NCI-H1417 treated with DMSO at 0.1 percent for 48 hours (cell line): ENCODE measurements at places on chromosomes 1 and 21.
A peak's percentile ranks its signal among the peaks of the same experiment; 100 is the strongest.

GRCh38 chr1:151542710-151543129 is 2.6 kb downstream of the TUFT1 start:
- no peak for DNase-seq

GRCh38 chr1:119966020-119966419 is 69.7 kb upstream of the ADAM30 start:
- DNase-seq: no peak

DNA sequence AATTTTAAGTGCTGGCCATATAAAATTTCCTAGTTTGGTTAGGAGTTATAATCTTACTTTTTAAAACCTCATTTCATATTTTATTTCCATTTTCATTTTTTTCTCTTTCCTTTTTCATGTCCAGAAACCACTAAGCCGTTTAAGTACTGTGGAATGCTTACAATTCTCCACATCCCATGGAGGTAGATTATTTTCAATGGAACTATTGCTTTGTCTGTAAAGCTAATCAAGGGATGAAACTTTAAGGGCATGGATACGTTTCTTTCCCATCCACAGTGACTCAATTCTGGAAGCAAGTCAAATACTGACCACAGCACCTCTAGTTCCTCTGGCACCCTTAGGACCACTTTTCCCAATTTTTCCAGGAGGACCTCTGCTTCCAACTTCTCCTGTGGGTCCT is 139.1 kb upstream of the ZNHIT6 start:
- DNase-seq: no peak

DNA sequence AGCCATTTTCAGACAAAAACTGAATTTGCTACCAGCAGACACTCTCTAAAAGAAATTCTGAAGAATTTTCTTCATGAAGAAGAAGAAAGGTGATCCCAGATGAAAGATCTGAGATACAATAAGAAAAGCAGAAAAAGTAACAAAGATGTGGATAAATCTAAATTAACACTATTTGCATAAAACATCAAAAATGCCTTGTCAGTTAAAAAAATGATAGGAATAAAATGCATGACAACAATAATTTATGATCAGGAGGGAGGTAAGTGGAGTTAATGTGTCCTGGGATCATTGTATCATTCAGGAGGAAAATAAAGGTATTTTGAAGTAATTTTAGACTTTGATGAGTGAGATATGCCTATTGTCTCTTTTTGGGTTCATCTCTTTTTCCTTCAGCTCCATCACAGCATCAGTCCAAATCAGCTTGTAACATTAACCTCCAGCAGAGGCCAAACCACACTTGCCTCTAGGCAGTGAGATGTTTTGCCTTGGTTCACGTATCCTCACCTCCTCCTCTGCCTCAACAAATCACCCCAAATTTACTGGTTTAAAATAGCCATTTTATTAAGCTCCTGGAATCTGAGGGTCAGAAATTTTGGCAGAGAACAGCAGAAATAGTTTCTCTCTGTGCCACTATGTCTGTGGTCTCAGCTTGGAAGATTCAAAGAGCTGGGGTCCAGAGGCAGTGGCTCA is 76.9 kb upstream of the HIVEP3 start:
- DNase-seq: no peak

GRCh38 chr1:203288400-203288799 is 16.9 kb upstream of the BTG2 start:
- peak; percentile 38 for DNase-seq

DNA sequence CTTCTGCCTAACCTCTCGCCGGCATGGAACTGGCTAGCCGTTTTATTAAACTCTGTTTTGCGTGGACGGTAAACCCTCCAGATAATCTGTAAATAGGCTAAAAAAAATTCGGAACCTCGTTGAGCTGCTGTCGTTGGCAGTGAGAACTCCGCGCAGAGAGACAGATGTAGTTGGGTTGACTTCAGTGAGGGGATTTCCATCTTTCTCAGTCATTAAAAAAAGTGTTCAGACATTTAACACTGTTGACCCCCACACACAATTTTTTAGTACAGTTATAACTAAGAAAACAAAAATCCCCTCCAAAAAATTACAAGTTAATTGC is 464 bp downstream of the PARK7 start:
- no peak for DNase-seq

DNA sequence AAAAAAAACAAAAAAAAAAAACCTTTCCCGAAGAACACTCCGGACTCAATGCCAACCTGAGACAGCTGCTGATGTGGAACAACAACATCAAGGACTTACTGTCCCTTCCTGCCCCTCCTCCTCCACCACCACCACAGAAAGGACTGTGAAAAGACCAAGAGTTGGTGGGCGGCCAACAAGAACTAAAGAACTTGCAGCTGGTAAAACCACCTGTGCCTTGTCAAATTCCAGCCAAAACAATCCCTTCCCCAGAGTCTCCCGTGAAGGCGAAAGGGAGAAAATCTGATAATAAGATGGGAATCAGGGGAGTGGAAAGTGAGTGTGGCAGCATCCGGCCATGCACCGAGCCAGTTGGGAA is 88.9 kb downstream of the PROX1 start:
- no peak for DNase-seq

GRCh38 chr21:37631319-37632117 is 264.9 kb downstream of the DYRK1A start:
- DNase-seq: no peak
